ENCODE measurements at places on chromosomes 4 and X.

GRCh38 chrX:27903960-27904359 lies 77.3 kb downstream of the DCAF8L1 start:
- DNase-seq: no peak

GRCh38 chr4:3413675-3414420 lies 27.9 kb upstream of the HGFAC start:
- DNase-seq: no peak

DNA sequence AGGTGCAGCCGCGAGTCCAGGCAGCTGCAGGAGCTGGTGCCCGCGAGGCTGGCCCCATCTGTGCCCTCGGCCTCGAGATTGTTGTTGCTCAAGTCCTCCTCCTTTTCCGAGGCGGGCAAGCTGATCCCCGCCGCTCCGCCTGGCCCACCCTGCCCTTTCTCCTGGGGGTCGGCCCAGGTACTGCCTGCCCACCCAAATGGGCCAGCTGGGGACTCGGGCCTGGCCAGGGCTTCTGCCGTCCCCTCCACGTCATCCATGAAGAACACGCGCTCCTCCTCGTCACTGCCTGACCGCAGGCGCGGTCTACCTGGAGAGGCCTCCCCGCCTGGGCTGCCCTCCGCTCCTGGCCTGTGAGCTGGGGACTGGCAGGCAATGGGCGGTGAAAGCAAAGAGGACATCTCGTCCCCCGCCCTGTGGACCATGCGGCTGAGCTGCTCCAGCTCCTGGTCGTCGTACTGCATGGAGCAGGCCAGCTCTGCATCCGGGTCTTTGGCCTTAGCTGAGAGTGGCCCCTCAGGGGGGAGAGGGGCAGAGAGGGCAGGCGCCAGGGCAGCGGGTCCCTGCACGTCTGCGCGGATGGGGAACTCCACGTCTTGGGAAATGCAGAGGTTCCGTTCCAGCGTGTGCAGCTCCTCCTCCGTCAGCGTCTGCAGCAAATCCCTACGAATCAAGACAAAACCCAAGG lies 43.1 kb upstream of the MXD4 start:
- DNase-seq: no peak

- no peak for DNase-seq
Measured at GRCh38 chr4:13484749-13485221, 645 bp upstream of the RAB28 start.

- DNase-seq: no peak
Measured at GRCh38 chr4:144463896-144464295, 182.1 kb upstream of the HHIP start.

Measured in HS-27A (cell line).